T-cell (primary cell): ENCODE measurements at places on chromosomes 3 and 15.

DNA sequence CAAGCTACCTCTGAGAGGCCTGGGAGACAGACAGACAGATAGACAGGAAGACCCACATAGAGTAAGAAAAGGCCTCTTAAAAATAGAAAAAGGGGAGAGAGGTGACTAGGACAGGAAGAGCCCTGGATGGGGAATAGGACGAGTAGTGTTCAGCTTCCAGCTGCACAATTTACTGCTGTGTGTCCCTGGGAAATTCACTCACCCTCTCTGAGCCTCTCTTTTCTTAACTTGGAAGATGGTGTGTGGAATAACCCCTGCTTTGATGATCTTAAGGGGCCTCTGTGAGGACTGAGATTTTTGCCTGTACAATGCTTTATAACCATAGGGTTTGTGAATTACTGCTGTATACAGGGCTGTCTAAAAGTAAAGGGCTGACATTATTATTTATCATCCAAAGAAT lies 37.5 kb downstream of the FEM1B start:
- DNase-seq: peak; percentile 5

DNA sequence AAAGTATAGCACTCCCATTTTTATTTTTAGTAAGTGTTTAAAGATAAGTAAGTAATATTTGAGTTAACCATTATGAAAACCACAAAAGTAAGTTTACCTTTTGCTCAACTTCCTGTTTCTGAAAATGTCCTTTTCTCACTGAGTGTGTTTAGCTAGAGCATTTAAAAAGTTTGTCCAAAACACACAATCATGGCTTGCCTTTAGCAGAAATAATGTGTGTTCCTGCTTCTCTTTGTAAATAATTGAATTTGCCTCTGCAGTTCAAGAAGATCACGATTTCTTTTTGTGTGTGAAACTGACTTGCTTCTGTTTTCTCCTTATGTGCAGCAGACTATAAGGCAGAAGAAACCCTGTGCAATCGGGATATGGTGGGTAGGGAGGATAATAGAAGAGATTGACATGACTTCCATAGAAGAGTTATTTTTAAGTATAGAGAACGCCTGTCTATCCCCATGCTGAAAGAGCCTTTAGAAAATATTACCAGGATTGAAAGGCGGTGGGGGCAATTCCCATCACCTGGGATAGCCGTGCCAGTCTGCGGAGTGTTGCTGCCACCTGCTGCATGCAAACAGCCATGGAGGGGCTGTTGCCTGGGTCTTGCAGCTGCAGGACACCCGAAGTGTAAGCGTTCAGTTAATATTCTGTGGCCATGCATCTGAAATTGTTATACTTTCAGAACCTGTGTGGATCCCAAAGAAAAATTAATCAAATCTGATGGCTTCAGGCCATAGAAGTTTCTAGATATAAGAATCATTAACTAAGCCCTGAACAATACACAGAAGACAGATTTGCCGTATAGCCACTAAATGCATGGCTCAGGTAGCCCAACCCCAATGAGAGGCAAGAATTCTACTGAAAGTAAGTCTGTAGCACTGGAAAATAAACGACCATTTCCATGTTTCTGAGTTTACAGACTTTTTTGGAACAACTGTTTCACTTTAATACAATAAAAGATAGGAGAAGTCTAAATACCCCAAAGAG lies 2.4 kb upstream of the CD96 start:
- DNase-seq: peak; percentile 64

- DNase-seq: no peak
These were observed at the start of gene FBXL22 for GRCh38 chr15:63597038-63597790. Gene FBXL22 (plus strand): TSS chr15:63597387. CDS start chr15:63597393, 6 bp downstream.

DNA sequence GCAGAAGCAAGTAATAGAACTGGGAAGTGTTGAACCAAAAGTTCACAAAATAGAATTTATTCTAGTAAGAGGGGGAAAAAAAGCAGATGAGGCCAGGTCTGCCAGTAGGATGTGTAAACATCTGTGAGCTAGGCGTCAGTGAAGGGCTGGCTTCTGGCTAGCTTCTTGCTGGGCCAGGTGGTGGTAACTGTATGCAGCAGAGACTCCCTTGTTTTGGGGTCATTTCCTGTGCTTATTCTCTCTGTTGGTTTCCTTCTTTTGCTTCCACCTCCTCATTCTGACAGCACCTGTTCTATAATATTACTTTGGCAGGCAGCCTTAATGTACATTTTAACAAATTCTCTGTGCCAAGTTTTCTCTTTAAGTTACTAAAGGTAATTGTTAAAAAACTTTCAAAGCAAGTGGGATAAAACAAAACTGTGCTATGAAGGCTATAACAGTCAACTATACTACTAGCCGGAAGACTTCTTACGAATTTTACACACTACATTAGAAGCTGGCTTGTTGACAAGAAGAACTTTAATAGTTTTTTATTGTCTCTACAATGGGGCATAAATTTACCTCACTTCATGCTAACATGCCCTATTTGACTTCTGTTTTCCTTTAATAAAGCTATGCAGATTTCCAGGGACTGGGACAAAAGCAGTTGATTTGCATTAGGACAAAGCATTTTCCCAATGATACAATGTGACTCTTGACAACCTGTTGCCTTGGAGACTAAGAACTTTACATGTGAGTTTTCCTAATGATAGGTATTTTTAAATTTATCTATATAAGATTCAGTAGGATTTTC lies 318.8 kb upstream of the NAALADL2 start:
- no peak for DNase-seq

DNA sequence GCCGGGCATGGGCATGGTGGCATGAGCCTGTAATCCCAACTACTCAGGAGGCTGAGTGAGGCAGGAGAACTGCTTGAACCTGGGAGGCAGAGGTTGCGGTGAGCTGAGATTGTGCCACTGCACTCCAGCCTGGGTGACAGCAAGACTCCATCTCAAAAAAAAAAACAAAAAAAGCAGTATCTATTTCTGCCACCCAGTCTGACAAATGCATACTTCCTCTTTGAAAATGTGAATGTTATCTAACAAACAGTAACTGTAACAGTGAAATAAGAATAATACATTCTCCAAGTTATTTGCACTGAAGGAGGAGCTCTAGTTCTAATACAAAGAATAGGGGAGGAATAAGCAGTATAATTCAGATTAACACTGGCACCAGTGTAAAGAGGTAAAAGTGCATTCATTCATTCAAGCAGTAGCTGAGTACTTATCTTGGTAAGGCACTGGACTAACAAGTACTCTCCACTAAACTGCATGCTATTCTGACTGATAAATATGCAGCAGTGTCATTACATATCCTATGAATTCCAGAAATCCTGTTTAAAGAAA lies 12.9 kb downstream of the VPS13C start:
- DNase-seq: no peak

DNA sequence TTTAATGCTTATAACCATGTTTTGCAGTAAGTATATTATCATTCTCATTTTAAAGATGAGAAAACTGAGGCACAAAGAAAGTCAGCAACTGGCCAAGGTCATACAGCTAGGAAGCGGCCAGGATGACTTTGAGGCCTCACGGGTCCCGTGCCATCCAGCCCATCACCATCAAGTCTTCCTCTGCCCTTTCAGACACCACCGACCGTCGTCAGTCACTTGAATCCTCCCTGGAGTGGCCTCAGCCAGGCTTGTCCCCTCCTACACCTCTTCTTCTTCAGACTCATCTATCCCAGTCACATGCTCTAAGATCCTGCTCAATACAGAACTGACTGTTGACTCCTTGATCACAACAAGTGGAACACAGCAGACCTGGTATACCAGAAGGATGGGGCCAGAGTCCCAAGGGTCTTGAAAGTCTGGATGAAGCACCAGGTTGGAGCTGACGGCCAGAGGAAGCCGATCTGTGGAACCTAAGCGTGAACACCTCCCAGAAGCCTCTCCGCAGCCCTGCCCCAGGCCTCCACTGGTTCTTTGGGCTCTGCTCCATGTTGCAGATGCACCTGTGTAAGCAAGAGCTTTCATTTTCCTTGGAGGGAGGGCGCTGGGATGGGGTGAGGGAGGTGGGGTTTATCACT lies 22.1 kb downstream of the ITGA11 start:
- no peak for DNase-seq

- no peak for DNase-seq
These were observed 984 bp upstream of the RPP25 start for GRCh38 chr15:74957476-74958035.

DNA sequence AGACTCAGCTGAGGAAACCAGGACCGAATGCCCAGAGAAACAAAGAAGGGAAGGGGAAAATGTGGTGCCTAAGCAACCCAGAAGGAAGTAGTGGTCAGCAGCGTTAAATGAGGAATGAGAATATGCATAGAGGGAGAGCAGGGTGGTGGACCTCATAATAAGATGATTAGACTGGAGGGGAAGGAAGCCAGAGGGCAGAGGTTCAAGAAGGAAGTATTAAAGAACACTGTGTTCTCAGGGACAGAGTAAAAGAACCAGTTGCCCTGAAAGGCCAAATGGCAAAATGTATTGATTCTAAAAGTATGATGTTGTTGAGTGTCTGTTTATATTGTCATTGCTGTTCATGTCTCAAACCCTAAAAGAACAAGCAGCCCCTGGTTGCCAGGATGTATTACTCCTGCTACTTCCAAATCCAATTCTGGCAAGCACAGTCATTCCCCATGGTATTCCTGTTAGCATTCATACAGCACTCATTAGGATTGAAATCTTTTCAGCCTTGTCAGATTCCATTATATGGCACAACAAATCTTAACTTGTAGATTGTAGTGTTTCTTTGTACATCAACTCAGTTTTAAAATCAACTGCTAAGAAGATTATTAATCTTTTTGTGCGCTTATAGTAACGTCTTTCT lies 23.4 kb downstream of the P2RY1 start:
- DNase-seq: no peak

DNA sequence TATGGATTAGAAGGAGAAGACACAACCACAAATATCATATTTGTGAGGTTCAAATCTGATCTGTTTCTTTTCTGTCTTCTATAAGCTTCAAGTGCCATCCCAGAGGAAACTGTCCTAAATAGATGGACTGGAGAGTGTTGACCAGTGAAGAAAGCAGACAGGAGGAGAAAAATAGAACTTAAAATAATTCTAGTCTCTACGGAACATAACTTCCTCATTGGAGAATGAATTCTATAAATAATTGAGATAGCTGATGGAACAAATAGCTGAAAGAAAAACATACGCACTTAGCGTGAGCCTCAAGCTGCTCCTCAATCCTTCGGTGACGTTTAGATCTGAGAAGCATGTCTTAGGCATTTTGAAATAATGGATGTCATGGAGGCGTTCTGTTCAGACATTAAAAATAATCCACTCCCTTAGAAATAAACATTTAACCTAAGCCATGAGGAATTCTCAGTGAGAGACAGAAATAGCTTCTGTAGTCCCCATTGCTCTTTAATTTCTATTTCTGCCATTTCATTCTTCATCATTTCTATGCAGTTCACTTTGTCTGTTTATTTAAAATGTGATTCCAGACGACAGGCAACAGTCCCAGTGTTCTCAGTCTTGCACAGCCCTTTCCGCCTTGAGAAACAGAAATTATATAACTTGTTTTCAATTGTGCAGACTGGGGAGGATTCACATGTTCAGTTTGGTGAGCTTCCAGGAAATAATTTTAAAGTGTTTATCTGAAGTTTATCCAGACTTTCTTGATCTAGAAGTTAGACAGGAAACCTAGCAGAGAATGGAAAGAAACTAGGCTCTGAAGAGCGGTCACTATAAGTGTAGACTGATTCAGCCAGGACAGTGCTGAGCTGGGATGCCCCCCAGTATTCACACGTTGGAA lies 97.3 kb downstream of the NR1D2 start:
- DNase-seq: no peak

DNA sequence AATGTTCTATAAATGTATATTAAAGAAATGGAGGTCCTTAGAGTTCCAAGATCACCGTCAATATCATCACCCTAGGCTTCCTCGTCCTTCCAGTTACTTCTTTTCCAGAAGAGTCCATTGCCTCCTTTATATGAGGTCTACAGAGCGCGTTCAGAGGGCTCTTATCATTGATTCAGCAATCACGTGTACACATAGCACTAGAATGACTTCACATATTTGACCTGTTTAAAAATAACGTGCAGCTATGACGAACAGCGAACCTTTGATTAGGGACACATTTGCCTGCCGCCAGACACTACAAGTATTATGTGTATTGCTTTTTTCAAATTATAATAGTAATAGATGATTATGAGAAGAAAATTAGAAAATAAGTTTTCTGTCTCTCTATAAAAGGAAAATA lies 26.0 kb downstream of the IGF1R start:
- no peak for DNase-seq

DNA sequence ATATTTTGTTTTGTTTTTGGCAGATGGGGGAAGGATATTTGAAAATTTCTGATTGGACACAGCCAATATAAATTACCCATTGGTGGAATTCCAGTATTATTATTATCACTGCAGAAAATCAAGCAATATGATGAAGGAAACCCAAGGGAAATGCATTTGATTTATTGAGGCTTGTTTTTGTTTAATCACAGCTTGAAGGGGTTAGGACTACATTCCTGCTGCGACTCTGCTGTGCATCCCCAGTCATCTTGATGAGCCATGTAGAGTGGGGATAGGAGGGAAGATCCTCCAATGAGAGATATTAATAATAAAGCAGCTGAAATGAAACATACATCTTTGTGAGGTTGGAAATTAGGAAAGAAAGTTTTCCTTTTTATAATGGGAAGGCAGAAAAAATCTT lies 208.6 kb downstream of the GAP43 start:
- DNase-seq: no peak

DNA sequence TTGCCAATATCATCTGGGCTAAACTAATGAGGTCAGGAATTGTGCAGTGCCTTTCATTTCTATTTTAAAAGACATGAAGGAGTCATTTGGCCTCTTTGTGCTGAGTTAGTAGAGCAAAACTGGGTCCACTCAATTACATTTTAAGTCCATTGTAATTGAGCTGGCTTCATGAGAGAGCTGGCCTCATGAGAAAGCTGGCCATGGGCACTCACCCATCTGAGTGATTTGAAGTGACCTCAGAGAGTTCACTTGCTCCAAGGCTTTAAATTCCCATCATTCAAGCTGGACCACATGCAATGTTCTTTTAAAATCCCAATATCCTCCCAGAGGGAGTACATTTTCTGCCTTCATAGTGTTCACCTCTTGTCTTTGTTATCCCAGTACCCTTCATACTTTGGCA lies 335.9 kb upstream of the WNT5A start:
- no peak for DNase-seq

- DNase-seq: no peak
These were observed 63.6 kb upstream of the TRAK1 start for GRCh38 chr3:42027571-42027970.

GRCh38 chr15:68126396-68126795 lies 72.3 kb downstream of the PIAS1 start:
- DNase-seq: no peak

GRCh38 chr3:177466074-177466473 lies 268.8 kb upstream of the TBL1XR1 start:
- DNase-seq: no peak

DNA sequence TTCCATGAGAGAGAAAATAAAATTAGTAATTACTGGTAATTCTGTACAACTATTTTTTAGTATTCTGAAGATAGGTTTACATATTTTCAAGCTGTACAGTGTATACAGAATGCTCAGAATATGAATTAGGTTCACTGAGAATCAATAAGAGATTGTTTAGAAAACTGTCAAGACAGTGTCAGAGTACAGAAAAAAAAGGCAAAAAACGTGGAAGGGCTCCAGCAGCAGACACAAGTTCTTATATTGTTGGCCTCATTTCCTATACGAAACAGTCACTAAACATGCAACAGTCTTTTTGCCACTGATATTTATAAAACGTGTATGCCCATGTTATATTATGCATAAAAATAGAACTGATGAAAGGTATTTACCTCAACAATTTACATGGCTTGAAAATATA lies 103.9 kb downstream of the ISL2 start:
- DNase-seq: no peak

- DNase-seq: no peak
These were observed 18.4 kb downstream of the LARS2 start for GRCh38 chr3:45406772-45407171.

- no peak for DNase-seq
These were observed 271.6 kb downstream of the FHIT start for GRCh38 chr3:60979461-60980341.

GRCh38 chr3:184491867-184492615 lies 69.5 kb upstream of the EPHB3 start:
- DNase-seq: no peak
